ENCODE measurements at places on chromosomes 5 and 9.

DNA sequence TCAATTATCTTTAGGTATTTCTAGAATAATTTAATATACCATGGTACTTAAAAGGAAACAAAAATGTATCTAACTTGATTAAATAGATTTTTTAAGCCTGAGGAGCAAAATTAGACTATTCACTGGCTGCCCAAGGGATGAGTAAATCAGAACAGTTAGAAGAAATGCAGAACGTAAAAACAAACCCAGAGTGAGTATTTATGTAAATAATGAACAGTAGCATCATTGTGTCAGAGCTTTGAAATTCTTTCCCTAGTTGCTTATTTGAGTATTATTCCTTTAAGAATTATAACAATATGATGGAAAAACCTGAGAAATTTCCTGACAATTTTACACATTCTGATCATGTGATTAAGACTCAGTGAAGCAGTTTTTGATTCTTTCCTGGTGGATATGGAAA is 200.9 kb downstream of the GDNF start:
- DNase-seq: no peak

DNA sequence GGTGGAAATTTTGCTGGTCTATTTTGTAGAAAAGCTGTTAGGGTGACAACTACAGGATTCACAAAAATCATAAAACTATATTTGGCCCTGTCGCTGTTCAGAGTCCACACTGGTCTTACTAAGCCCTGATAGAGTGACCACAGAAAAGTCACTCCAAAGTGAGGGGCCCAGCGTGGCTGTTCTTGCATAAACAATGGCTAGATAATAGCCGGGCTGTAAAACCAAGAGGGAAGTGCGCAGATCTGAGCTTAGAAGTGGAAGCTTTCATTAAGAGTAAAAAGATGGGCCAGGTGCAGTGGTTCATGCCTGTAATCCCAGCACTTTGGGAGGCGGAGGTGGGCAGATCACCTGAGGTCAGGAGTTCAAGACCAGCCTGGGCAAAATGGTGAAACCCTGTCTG is 15.5 kb upstream of the CTSL start:
- no peak for DNase-seq

DNA sequence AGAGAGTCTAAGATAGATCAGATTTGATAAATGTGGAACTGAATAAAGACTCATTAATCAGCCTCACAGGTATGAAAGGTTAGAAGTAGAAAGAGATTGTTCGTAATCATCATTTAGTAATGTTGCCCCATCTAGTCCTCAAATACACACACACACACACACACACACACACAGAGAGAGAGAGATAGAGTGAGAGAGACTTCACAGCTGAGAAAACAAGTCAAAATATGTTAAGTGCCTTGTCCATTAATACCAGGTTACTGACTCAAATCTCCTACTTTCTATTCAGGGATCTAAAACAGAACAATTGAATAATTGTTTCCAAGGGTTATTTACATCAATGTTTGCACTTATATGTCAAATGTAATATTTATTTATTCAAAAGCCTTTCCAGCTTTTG is 284.6 kb downstream of the MRPS30 start:
- DNase-seq: no peak

GRCh38 chr5:1178529-1179382 is 22.6 kb upstream of the SLC6A19 start:
- DNase-seq: no peak

GRCh38 chr5:157331807-157332206 is 65.9 kb downstream of the CYFIP2 start:
- DNase-seq: no peak

DNA sequence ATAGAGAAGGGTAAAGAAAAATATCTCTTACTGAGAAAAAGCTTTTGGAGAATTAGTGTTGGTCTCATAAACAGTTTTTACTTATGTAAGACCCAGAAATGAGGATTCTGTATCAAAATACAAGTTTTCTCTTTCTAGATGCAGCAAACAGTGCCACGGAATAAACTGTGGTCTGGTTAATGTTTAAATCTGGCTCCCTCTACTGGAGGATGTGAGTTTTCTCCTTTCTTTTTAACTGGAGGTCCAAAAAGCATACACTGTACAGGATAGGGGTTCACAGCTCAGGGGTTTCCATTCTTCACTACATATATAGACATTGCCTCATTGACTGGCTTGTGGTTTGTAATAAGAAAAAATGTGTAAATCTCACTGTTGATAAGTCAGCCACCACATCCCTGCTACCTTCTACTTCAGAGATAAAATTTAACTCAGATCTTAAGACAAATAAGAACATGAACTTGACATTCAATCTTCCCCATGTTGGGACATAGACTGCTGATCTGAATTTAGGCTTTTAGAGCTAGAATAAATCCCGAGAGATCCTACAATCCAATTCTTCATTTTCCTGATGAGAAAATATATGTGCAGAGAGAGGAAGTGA is 98.9 kb downstream of the CFAP95 start:
- no peak for DNase-seq

DNA sequence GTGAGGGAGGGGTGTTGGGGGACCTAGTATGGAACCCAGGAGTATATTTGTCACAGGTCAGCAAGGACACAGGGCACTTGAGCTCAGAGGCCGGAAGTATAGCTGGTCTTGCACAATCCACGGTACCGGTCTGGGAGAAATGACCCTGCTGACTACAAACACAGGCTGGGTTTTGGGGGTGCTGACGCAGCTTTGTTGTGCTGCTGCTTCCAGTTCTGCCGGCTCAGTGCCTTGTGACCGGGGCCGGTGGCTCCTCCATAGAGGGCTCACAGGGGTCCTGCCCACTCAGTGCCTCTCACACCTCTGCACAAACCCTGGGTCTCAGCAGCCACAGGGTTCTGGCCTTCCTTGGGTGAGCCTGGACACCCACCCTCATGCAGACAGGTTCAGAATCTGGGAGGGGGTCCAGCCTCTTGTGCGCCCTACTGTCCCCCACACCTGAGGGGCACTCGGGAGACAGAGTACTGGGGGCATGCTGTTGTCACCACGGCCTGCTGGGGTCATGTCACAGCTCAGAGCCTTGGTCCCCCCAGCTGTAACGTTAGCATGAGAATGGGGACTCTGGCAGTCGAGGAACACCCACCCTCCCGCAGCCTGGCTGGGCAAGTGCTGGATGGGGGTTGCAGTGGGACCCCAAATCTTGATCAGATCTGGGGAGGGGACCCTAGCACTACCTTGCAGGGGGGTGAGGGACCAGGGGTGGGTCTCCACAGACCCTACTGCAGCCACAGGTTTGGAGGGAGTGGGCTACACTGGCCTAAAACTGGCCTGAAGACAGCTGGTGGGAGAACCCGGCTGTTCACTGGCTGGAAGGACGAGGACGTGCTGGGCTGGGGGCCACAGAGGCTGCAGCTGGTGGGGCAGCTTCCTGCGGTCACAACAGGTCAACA is 17.7 kb downstream of the NINJ1 start:
- DNase-seq: peak; percentile 88

DNA sequence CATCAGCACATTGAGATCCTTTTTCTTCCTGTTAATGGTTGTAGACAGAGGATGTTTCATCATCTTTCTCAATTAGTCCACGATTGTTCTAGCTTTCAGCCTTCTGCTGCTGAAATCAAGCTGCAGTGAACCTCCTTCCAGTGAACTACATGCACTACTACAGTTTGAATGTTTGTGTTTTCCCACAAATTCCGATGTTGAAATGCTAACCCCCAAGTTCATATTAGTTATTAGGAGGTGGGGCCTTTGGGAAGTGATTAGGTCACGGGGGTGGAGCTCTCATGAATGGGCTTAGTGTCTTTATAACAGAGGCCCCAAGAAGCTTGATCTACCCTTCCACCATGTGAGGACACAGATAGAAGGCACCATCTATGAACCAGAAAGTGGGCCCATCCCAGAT is 32.9 kb downstream of the NSG2 start:
- no peak for DNase-seq

GRCh38 chr5:109668668-109669422 is 20.9 kb upstream of the MAN2A1 start:
- no peak for DNase-seq

DNA sequence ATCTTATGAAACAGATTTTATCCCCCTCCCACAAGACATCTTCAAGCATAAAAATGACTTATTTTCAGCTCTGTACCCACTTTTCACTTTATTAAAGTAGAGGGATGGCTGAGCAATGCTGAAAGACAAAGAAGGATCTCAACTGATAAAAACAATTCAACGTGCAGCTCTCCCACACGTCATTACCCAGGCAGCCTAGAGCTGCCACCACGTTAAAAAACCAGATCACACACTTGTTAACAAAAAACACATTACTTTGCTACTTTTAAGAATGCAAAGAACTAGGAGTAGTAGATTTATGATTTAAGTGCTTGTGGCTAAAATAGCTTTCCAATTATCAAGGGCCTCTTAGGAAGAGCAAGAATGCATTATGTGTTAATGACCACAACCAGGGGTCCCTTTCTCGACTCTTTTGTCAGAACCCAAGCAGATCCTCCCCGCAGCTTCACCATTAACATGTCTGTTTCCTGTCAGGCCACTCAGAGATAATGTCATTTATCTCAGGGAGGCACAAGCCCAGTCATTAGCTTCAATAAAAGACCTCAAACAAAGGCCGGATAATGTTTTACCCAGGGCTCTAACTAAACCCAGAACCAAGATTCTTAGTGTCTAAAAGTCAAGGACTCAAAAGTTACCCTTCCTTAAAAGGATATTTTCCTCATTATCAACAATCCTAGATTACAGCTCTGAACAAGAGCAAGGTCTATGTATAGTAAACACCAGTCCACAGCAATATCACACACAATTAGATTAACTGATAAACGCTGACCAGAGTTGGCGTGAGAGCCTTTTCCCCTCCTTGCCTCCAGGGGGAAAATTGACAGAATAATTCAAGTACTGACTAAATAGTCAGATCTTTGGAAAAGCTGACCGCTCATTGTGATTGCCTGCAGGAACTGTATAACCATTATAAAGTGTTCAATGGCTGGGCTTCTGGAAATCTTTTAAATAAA is 7.5 kb downstream of the ZNF608 start:
- DNase-seq: no peak

DNA sequence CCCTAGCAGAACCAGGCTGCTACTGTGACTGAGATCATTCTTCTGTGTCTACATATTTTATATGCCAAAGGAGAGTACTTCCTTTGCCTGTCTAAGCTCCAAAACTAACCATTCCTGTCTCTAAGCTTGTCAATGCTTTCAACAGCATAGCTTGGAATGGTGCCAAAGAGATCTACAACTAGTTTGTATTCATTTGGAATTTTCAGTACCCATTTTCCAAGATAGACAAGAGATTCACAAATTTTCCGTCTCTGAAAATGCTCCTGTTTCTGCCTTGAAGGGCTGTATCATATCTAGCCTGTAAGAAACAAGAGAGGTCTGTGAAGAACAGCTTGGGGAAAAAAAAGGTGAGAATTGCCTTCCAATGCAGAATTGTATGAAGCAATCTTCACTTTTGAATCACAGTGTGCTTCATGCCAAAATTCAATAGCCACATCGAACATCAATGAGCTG is 334.4 kb upstream of the ACTBL2 start:
- DNase-seq: no peak

DNA sequence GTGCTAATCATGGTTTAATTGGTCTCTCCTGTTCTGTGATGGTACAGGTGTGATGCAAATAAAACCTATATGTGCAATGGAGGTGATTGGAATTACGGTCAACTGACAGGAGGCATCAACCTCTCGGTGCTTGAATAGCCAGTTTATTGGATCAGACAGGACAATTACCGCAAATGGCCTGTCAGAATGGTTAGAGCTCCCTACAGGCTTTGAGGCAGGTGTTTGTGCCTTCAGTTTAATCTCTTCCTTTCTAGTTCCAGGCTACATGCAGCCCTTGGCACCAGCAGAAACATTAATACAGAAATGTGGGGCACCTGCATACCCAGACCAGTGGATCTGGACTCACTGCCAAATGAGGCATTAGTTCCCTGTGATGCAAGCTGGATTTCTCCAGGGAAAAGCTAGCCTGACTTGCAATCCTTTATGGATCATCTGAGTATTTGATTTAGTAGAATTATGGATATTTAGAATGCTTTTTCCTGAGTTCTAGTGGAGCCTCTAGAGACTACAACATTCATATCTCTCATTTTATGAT is 128.6 kb downstream of the MAT2B start:
- no peak for DNase-seq

- no peak for DNase-seq
Observed at GRCh38 chr5:168118042-168118668, 173.3 kb upstream of the WWC1 start.

DNA sequence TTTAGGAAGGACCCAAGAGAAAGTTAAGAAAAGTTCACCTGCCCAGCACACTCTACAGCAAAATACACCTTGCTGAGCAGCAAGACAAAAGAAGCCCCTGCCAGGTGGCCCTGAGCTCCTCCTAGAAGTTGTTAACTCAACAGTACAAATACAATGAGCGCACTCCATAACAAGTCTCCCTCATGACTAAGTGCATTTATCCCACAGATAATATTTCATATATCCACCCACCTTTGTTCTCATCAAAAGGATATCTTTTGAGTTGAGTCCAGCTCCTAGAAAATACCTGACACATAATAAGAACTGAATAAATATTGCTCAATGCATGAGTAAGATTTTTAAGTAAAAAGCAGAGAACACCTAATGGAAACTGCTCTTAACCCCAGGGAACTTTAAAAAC is 73.3 kb downstream of the ABCA1 start:
- DNase-seq: no peak

GRCh38 chr5:59843511-59844213 is 49.9 kb downstream of the PDE4D start:
- no peak for DNase-seq

DNA sequence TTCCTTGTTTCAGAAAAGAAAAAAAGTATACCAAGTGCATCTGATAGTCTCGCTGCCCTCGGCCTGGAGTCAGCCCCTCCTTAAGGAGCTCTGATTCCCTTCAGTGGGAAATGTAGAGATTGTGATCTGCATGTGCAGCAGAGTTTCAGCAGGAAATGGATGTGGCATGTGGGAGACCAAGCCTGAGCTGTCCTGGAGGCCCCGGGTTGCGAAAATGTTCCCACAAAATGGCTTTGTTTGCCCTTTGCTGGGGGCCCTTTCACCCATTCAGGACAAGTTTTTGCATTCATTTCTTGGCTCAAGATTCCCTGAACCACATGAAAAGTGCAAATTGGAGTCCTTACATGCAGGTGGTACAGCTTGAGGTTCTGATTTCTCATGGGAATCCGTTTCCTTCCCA is 230.9 kb downstream of the GADD45G start:
- DNase-seq: no peak

DNA sequence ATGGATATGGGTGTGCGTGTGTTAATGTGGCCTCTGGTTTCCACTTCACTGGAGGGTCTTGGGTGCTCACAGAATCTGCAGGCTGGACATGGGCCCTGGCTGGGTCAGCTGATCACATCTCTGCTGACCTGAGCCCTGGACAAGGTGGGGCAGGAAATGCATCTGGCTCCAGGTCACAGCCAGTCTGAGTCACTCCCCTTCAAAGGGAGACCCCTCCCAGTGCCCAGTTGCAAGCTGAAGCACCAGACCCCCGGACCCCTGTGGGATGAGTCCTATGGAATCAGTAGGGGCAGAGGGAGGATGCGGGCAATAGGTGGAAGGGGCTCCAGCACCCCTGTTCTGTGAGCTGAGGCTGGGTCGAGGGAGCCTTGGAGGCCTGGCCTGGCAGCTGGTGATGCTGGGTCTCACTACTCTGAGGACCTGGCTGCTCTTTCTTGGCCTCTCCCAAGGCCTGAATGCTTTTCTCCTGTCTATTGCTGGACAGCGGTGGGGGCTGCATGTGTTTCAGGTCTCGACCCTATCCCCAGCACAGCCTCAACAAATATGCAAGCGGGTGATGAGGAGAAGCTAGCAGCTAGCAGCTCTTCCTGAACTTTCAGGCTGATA is 54.5 kb downstream of the PHF2 start:
- DNase-seq: no peak

GRCh38 chr5:126366199-126366560 is 57.0 kb upstream of the GRAMD2B start:
- DNase-seq: no peak
